ENCODE measurements at places on chromosomes 5 and 9. TPM values are rescaled to one million over a fixed set of nuclear protein-coding genes. Genes with fewer than 3 reads are reported as not detected.
A peak's percentile ranks its signal among the peaks of the same experiment; 100 is the strongest.

SCGB3A1 gene
- polyA plus RNA-seq, result not detected

ITGA2 gene
- polyA plus RNA-seq, result 1.8 TPM

CKMT2 gene
- 2.5 TPM for polyA plus RNA-seq

DNA sequence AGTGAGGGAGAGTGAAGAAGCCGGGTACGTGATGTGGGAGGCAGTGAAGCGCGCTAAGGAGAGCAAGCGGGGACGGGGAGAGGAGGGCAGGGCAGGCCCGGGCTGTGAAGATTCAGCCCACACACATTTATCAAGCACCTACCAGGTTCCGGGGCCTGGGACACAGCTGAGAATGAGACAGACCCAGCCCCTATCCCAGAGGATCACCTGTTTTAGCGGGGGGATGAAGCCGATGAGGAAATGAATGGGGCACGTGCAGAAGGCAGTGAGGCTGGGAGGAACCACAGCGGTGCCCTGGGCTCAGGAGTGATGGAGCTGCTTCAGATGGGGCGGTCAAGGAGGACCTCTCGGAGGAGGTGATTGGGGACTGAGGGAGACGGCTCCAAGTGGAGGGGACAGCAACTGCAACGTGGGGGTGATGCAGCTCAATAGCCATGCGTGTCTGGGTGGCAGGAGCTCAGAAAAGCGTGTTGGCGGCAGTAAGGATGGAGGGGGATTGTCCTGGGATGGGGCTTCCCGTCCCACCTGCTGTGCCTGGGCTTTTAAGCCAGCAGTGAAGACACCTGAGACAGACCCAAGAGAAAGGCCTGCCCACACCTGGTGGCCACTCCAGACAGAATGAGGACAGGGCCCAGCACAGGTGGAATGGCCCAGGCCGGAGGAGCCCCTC lies 77.5 kb upstream of the UNC5A start:
- H3K4me1 ChIP-seq, result no peaks in the 10 kb centered on the region
- peaks cover 27% of the 10 kb centered on the region for H3K27me3 ChIP-seq

GRCh38 chr5:166719991-166720390 lies 1571.5 kb upstream of the WWC1 start:
- no peak overlapping the region for H3K27ac ChIP-seq
- DNase-seq, result no peak
- no peak overlapping the region for H3K4me3 ChIP-seq
- H3K27me3 ChIP-seq, result no peaks in the 10 kb centered on the region
- no peaks in the 10 kb centered on the region for H3K36me3 ChIP-seq

DNA sequence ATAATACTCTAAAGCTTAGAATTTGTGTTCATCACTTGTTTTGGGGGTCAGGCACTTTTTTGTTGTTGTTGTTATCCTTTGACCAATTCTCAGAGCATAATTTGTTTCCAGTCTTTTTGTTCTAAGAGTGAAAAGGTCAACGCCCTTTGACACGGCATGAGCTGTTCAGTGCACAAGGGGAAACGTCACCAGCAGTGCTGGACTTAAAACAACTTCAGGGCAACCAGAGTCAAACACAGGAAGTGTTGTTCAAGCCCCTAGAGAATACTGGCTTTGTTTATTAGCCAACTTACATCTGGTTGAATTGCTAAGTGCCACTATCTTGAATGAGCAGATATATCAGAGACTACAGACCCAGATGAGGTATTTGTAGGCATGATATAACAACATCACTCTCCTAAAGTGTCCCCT lies 368.9 kb downstream of the TMEM161B start:
- H3K36me3 ChIP-seq, result no peaks in the 10 kb centered on the region
- H3K4me3 ChIP-seq, result no peak overlapping the region
- no peak overlapping the region for H3K27ac ChIP-seq
- no peaks in the 10 kb centered on the region for H3K4me1 ChIP-seq
- H3K27me3 ChIP-seq, result no peaks in the 10 kb centered on the region
- peak; percentile 2 for DNase-seq
